NCI-H69 (cell line): ENCODE measurements at places on chromosomes 1 and 21.

- DNase-seq: no peak
Measured at GRCh38 chr1:205528446-205528886, 24.0 kb downstream of the CDK18 start.

- no peak for DNase-seq
Measured at GRCh38 chr1:214076708-214077065, 88.9 kb downstream of the PROX1 start.

GRCh38 chr1:247642742-247643141 lies 36.8 kb downstream of the OR13G1 start:
- no peak for DNase-seq

DNA sequence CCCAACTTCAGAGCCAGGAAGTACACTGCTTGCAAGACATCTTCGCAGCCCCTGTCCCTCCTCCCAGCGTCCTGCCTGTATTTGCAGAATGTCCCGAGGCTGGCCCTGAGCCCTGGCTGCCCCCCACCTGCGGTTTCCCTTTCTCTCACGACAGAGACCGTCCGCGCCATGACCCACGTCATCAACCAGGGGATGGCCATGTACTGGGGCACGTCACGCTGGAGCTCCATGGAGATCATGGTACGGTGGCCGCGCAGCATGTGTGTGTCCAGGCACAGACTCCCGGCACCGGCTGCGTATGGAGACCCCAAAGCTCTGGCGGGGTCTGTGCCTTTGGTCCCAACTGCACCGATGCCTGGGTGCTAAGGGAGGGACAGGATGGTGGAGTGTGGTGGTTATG lies 48.6 kb downstream of the KCNAB2 start:
- no peak for DNase-seq

DNA sequence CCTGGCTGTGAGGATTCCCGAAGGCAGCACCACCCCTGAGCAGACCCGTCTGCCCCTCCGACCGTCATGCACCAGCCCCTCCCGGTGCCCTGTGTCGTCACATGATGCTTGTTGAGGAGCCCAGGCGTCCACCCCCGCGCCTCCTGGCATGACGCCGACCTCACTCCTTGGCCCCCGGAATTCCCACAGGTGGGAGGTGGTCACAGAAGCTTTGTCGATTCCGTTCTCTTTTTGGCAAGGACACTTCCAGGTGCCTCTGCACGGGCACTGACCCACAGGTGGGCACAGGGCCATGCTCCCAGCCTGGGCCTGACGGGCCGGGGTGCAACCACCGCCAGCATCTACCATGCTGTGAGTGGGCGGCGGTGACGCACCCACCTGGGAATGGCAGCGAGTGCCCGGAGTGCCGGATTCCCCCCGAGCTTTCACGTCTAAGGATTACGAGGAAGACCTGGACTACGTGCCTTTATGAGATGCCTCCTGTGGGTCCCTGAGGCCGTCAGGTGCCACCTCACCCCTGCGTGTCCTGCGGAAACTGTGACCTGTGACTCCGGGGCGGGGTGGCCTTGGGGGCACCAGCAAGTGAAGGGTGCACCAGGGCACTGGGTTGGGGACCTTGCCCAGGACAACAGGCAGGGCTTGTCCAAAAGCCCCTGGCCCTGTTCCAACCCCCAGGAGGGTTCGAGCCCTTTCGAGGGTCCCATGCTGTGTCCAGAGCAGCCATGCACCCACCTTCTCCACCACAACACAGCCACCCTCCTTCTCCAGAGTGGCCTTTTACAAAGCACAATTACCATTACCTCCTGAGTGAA lies 31.4 kb upstream of the COL6A1 start:
- peak; percentile 60 for DNase-seq

- DNase-seq: no peak
Measured at GRCh38 chr1:10178597-10179405, 31.6 kb upstream of the KIF1B start.

- peak; percentile 87 for DNase-seq
Measured at GRCh38 chr1:204578867-204579664, 62.9 kb downstream of the MDM4 start.

- DNase-seq: peak; percentile 31
Measured at GRCh38 chr1:45522324-45523104, 830 bp upstream of the PRDX1 start.

GRCh38 chr1:31397360-31398095 lies 15.5 kb upstream of the SERINC2 start:
- DNase-seq: no peak
